ENCODE measurements at places on chromosomes 6 and 20. TPM values are rescaled to one million over a fixed set of nuclear protein-coding genes. Genes with fewer than 3 reads are reported as not detected.

- peaks cover 3% of the 10 kb centered on the region for H3K27me3 ChIP-seq
- no peak overlapping the region for H3K4me3 ChIP-seq
- no peak overlapping the region for H3K27ac ChIP-seq
- H3K4me1 ChIP-seq = no peaks in the 10 kb centered on the region
- H3K36me3 ChIP-seq = no peaks in the 10 kb centered on the region
- DNase-seq = no peak
Observed at GRCh38 chr20:1533059-1533458, 24.4 kb downstream of the SIRPD start.

- H3K36me3 ChIP-seq = no peaks in the 10 kb centered on the region
- DNase-seq = no peak
- H3K27me3 ChIP-seq = no peaks in the 10 kb centered on the region
Observed at GRCh38 chr20:39880890-39881289, 808.1 kb downstream of the MAFB start.

GRCh38 chr20:47792021-47792618 is 6.8 kb upstream of the SULF2 start:
- peak overlapping the region; percentile 43 for H3K27ac ChIP-seq
- no peak overlapping the region for H3K4me3 ChIP-seq
- H3K36me3 ChIP-seq = no peaks in the 10 kb centered on the region
- H3K4me1 ChIP-seq = peaks cover 16% of the 10 kb centered on the region

DNA sequence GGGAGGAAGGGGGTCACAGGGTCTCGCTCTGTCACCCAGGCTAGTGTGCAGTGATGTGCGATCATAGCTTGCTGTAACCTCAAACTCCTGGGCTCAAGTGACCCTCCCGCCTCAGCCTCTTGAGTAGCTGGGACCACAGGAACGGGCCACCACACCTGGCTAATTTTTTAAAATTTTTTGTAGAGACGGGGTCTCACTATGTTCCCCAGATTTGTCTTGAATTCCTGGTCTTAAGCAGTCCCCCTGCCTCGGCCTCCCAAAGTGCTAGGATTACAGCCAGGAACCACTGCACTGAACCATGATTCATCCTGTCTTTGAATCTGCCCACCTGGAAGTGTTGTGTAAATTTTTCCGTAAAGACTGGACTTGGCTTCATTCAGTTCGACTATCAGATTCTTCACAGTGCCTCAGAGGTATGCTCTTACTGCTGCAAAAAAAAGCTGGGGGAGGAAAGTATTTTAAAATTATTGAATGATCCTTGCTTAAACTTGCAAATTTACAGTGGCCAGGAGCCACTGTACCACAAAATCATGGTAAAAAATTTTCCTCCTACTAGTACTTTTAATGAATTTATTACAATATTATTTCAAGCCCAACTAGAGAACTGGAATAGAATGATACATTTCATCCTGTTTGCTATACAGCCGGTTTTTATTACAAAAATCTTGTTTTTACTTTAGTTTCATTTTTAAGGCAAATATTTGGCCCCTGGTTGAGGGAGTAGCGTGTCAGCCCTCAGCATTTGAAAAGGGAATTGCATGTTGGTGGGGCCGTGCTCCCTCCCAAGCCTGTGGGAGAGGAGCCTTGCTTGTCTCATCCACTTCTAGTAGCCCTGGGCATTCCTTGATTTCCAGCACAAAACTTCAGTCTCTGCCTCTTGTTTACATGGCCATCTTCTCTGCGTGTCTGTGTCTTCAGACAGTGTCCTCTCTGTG is 202.5 kb upstream of the SGK1 start:
- peaks cover 12% of the 10 kb centered on the region for H3K4me1 ChIP-seq
- H3K36me3 ChIP-seq = no peaks in the 10 kb centered on the region
- no peaks in the 10 kb centered on the region for H3K27me3 ChIP-seq
- peak; percentile 23 for DNase-seq
- H3K4me3 ChIP-seq = no peak overlapping the region

DNA sequence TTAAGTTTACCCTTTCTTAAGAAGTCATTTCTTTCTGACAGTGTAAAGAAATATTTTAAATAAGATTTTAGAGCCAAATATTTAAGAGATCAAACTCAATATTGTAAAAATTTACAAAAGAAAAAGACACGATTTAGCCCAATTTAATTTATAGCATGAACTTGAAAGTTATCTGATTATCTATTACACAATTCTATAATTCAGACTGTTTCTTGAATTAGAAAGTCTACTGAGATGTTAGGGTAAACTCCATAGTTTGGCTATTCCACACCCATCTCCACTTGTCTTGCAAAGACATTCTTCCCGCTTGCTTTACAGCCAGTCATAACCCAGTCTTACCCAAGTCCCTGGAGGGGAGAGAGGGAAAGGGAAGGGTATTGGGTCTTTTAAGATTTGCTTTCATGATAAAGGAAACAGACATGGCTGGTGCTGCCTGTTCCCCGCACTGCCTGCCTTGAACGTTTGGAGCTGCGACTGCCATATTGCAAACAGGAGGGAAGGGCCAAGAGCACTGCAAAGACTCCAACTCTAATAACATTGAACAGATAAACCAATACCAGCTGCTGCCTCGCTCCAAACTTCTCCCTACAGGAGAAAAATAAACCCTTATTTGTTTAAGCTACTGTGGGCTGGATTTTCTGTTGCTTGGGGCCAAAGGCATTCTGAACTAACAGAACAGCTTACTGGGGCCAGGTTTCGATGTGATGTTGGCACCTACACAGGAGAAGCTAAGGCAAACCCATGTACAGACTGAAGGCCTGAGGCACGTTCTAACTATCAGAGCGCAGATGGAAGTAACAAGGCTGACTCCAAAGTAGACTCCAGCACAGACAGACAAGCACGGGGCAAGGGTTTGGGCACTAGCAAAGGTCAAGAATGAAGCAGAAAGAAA is 552.3 kb upstream of the JARID2 start:
- H3K27me3 ChIP-seq = no peaks in the 10 kb centered on the region
- no peaks in the 10 kb centered on the region for H3K4me1 ChIP-seq
- no peak overlapping the region for H3K4me3 ChIP-seq
- H3K27ac ChIP-seq = no peak overlapping the region

DNA sequence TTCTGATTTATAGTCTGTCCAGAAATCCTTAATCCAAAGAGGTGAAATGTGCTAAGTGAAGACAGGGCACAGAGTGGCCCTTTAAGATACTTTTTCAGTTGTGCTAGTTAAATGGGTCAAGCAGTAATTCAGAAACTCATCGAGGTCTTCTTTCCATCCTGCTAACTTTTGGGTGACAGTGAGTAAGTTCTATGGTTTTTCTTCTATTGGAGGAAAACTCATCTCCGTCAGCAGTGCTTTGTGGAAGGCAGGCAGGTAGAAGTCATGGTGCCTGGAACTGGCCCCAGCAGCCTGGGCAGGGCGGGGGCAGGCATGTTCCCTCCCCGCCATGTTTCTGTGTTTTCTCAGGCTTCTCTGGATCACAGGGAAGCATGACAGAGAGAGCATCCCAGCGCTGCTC is 66.5 kb upstream of the SCP2D1 start:
- no peaks in the 10 kb centered on the region for H3K36me3 ChIP-seq
- no peak for DNase-seq
- no peak overlapping the region for H3K4me3 ChIP-seq
- no peaks in the 10 kb centered on the region for H3K4me1 ChIP-seq
- no peaks in the 10 kb centered on the region for H3K27me3 ChIP-seq

- H3K4me3 ChIP-seq = no peak overlapping the region
- no peaks in the 10 kb centered on the region for H3K36me3 ChIP-seq
- H3K4me1 ChIP-seq = peaks cover 5% of the 10 kb centered on the region
- no peak overlapping the region for H3K27ac ChIP-seq
- no peak for DNase-seq
Observed at GRCh38 chr20:43936805-43937204, 22.2 kb downstream of the TOX2 start.

DNA sequence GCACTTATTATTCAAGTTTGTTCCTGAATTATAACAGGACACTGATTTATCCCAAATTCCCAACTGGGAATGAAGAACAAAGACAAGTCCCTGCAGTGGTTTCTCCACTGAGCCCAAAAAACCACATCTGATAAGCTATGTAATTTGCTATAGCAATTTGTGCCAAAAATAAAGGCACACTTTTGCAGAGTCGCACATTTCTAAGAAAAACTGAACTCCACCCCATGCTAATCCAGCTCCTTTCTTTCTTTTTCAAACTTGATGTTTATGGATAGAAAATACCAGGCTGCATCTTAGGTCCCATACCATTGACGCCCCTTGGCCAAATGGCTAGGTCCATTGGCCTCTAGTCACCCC is 170.2 kb upstream of the CITED2 start:
- no peak for DNase-seq
- peak overlapping the region; percentile 38 for H3K27ac ChIP-seq
- H3K4me3 ChIP-seq = no peak overlapping the region
- peaks cover 25% of the 10 kb centered on the region for H3K4me1 ChIP-seq

GRCh38 chr6:158621694-158622544 is 22.6 kb downstream of the DYNLT1 start:
- no peaks in the 10 kb centered on the region for H3K27me3 ChIP-seq
- H3K4me3 ChIP-seq = no peak overlapping the region
- H3K4me1 ChIP-seq = no peaks in the 10 kb centered on the region
- no peak for DNase-seq

DNA sequence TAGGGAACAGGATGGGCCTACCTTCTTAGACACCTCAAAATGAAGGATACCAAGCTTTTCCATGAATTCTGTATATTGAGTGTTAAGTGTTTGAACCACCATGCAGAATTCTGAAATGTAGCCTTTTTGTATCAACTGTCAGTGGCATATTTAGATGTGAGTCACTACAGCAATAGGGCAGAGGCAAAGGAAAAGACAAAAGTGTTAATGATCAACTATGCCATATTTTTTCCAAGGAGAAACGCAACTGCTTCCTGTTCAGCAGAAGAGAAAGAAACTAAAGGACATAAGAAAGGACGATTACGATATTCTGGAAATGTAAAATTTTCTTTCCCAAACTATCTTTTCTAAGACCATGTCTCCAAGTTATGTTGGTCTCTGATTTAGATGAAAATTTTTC is 104.6 kb upstream of the RSPO3 start:
- DNase-seq = peak; percentile 9
- no peaks in the 10 kb centered on the region for H3K4me1 ChIP-seq
- no peak overlapping the region for H3K4me3 ChIP-seq

- H3K27ac ChIP-seq = no peak overlapping the region
- no peak for DNase-seq
- no peaks in the 10 kb centered on the region for H3K4me1 ChIP-seq
- no peak overlapping the region for H3K4me3 ChIP-seq
Observed at GRCh38 chr6:3957321-3957720, 108.1 kb downstream of the FAM50B start.

DNA sequence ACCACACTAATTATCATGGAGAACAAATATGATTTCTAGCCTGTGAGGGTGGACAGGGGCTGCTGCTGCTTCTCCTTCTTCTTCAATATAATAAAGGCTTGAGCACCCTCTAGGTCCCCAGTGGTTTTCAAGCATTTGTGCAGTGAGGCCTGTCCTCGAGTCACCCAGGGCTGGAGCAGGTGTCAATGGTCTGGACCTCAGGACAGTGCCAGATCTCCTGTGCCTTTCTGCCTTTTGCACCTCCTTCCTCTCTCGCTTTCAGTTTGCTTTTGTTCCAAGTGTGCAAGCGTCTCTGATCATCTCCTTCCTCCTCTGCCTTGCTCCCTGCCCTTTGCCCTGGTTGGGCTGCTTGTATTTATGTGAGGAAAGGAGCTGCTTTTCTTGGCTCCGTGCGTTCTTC is 152.2 kb upstream of the SYNDIG1 start:
- H3K4me3 ChIP-seq = no peak overlapping the region
- H3K4me1 ChIP-seq = no peaks in the 10 kb centered on the region
- H3K27ac ChIP-seq = no peak overlapping the region
- H3K27me3 ChIP-seq = no peaks in the 10 kb centered on the region
- DNase-seq = no peak
- no peaks in the 10 kb centered on the region for H3K36me3 ChIP-seq

DNA sequence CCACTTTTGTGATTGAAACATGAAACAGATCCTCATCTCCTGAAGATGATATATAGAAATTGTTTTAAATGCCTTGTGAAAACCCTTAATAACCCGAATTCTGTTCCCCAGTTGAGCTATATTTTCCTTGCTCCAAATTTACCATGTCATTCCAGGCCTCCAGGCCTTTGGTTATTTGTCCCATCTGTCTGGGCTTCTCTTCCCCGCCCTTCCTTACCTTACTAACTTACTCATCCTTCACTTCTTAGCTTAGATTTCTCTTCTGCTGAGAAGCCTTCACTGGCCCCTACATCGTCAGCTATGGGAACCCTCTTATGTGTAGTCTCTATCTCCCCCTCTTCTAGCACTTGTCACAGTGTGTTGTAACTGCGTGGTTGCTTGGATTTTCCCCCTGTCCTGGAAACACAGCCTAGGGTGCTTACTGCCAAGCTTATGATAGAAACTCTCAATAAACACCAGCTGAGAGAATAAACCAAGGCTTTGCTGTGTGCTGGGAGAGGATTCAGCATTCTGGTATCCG is 68.6 kb downstream of the SGK1 start:
- H3K4me1 ChIP-seq = peaks cover 25% of the 10 kb centered on the region
- DNase-seq = no peak
- peak overlapping the region; percentile 7 for H3K27ac ChIP-seq
- no peaks in the 10 kb centered on the region for H3K27me3 ChIP-seq

GRCh38 chr6:143727035-143727434 is 49.3 kb downstream of the PHACTR2 start:
- H3K27ac ChIP-seq = no peak overlapping the region
- DNase-seq = no peak
- H3K4me3 ChIP-seq = no peak overlapping the region

GRCh38 chr6:130604841-130605399 is 222.3 kb upstream of the SMLR1 start:
- no peak for DNase-seq
- no peaks in the 10 kb centered on the region for H3K27me3 ChIP-seq
- H3K4me3 ChIP-seq = no peak overlapping the region
- H3K36me3 ChIP-seq = no peaks in the 10 kb centered on the region
- no peak overlapping the region for H3K27ac ChIP-seq
- H3K4me1 ChIP-seq = no peaks in the 10 kb centered on the region

DNA sequence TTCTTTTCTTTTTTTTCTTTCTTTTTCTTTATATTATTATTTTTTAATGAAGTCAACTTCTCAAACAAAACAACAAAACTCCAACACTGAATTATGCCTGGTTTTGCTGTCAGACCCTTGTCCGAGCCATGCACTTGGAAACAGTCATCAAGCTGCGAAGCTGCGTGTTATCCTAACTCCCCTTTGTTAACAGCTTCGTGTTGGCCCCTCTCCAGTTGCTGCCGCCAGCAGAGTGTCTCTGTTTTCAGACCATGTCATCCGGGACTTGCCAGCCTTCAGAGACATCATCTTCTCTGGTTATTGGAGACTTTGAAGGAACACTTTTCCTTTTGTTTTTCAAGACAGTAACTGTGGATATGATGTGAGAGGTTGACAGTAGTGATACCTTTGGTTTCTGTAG is 83.1 kb downstream of the TRMT11 start:
- DNase-seq = no peak
- H3K4me1 ChIP-seq = no peaks in the 10 kb centered on the region
- no peaks in the 10 kb centered on the region for H3K36me3 ChIP-seq
- no peak overlapping the region for H3K27ac ChIP-seq

The NT5E gene
- 1.7 TPM for total RNA-seq

The SMLR1 gene
- total RNA-seq = 28.9 TPM

The ARMH2 gene
- total RNA-seq = not detected

The CD109 gene
- total RNA-seq = 7.3 TPM

The CD24 gene
- 560 TPM for total RNA-seq

The OSER1 gene
- 42.7 TPM for total RNA-seq

The METTL24 gene
- 3.2 TPM for total RNA-seq

The TGM2 gene
- 133 TPM for total RNA-seq

The DEFB124 gene
- not detected for total RNA-seq

The SUN5 gene
- not detected for total RNA-seq

The CTCFL gene
- 0.12 TPM for total RNA-seq

The SYCP2 gene
- 1.7 TPM for total RNA-seq

The TRIM15 gene
- 2.6 TPM for total RNA-seq

The MLIP gene
- 1.2 TPM for total RNA-seq

The EYS gene
- 1.4 TPM for total RNA-seq

The LPA gene
- total RNA-seq = 1.4 TPM
